ENCODE measurements at places on chromosomes 5 and 9.
A peak's percentile ranks its signal among the peaks of the same experiment; 100 is the strongest.

GRCh38 chr9:126337729-126338372 lies 11.2 kb downstream of the MVB12B start:
- DNase-seq: no peak

- DNase-seq: peak; percentile 46
These were observed 1105.8 kb upstream of the SEMA6A start for GRCh38 chr5:117680426-117680825.

GRCh38 chr5:130974021-130974683 lies 190.9 kb downstream of the HINT1 start:
- no peak for DNase-seq

DNA sequence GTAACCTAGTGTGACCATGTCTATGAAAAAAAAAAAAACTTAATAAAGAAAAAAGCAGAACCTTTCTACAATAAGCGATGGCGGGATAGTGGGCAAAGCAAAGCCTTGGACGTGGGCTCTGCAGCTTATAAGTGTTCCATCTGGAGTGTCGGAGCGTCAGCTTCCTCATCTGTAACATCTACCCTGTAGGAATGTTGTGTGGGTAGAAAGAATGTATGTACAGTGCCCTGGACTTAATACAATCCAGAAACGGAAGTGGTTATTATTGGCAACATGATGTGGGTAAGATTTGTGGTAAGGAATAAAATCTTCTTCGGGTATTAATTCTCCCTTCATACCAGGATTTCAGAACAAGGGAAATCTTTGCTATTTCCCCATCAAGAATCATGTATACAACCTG lies 66.5 kb downstream of the SEMA5A start:
- peak; percentile 90 for DNase-seq

GRCh38 chr5:138752341-138752950 lies 779 bp upstream of the CTNNA1 start:
- DNase-seq: peak; percentile 37

GRCh38 chr9:6551136-6551535 lies 94.4 kb downstream of the GLDC start:
- no peak for DNase-seq
